Stromal cell of bone marrow (primary cell): ENCODE measurements at places on chromosomes 5 and 9.

DNA sequence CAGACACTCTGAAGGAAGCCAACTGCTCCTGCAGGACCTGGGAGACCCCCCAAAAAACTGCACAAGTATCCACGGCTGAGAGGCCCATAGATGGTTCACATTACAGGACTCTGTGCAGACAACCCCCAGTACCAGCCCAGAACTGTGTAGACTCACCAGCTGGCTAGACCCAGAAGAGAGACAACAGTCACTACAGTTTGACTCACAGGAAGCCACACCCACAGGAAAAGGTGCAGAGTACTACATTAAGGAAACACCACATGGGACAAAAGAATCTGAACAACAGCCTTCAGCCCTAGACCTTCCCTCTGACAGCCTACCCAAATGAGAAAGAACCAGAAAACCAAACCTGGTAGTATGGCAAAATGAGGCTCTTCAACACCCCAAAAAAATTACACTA, 281.2 kb upstream of the RGMB start:
- DNase-seq = no peak

GRCh38 chr5:163165277-163165676, 272.1 kb upstream of the CCNG1 start:
- DNase-seq = no peak

DNA sequence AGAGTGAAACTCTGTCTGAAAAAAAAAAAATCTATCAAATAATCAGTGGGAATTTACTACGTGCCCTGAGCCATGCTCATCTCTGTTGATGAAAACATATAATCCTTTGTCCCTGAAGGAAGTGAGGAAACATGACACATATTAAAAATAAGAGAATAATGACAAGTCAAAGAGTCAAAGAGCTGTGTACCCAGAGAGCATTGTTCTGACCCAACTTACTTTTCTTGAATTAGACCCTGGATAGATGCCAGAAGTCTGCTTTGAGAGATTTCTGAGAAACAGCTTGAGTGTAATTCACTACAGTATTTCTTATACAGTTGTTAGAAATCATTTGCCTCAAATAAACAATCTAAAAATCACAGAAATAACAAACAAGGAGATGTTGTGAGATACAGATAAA, 490.0 kb upstream of the PIK3R1 start:
- DNase-seq = no peak

DNA sequence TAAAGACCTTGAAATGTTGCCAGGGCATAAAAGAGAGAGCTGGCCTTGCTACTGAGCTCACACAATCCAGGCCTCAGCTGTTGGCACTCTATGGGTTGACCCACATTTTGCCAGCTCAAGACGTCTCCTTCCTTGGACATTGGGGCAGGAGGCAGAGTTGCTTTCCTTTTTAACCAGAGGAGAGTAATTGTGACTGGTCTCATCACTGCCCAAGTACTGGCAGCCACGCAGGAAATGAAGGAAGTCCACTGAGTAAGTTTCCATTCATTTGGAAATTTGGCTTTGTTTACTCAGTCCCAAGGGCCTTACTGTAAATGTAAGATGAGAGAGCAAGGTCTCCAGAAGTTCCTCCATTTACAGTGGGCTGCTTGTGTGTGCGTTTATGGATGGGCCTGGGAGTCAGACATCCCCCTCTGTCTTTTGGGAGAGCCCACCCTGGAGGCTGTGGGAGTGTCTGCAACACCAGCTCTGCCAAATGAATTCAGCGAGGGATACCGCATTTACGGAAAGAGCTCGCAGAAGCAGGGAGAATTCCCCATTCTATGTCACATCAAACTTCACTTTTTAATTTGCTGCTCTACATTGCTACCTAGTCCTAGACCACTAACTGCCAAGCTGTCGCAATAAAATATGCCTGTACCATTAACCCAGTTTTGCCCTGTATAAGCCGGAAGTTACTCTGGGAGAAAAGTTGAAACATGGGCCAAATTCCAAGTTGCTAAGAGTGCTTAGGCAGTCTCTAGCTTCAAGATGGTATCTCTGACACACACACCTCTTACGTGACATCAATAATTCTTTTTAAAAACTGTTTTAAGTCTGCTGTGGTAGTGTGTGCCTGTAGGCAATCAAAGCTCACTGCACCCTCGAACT, 24.5 kb upstream of the PDZD2 start:
- DNase-seq = peak; percentile 70

DNA sequence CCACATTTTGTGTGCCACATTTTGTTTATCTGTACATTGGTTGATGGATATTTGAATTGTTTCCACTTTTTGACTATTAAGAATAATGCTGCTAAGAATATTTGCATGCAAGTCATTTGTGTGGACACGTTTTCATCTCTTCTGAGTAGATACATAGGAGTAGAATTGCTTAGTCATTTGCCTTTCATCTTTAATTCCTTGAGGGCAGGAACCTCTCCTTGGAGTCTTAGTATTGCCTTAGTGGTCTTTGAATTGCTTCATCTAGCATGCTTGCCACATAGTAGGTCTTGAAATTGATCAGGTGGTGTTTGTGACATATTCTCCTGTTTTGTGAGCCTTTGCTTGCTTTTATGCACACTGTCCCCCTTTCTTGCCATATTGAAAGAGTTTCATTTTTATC, 128.5 kb downstream of the NR3C1 start:
- no peak for DNase-seq

GRCh38 chr9:10071579-10071978, 541.2 kb downstream of the PTPRD start:
- DNase-seq = no peak

DNA sequence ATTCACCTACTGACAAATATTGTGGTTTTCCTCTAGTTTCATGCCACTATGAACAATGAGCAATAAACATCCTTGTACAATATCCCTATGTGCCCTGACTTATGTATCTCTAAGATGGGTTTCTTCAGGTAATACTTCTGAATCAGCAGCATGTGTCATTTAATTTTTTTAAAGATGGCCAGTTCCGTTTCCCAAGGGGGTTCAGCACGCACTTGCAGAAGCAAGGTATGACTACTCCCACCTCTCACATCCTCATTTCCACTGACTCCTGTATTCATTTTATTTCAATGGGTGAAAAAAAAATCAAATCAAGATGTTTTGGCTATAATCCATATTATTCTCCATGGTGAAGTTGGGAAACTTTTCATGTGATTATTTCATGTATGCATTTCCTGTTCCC, 14.7 kb upstream of the ADAMTS19 start:
- no peak for DNase-seq

DNA sequence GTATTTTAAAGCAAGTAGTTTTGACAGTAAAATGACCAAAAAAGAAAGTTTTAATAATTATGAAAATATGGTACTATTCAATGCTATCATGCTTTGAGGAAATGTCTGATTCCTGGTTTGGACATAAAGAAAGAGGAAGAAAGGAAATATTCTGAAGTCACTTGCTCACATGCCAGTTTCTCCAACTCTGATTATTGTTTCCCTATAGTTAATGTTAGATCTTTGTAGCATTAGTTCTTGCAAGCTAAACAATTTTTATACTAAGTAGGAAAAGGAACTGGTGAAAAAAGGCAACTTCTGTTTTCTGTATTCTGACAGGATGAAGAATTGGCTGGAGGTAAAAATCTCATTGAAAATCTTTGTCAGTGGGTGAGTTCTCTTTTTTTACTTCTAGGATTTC, 119.5 kb downstream of the YTHDC2 start:
- DNase-seq = no peak

- DNase-seq = no peak
Observed at GRCh38 chr9:130366888-130367550, 77.7 kb upstream of the ASS1 start.

- no peak for DNase-seq
Observed at GRCh38 chr9:134341306-134341705, 15.1 kb downstream of the RXRA start.

DNA sequence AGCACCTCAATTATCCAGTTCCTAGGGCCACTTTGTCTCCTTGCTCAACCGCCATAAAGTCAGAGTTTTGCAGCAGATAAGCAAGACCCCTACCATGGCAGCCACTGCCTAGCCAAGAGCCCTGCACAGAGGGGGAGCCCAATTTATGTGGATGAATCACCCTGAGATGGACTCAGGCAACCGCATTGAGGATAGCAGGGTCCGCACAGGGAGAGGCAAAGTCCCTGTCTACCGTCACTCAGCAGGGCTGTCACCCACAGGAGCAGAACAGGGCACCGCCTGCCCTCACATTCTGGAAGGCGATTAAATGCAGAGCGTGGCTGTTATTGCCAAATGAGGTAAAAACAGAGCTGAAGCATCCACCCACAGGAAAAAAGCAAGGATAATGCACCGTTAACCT, 1.7 kb downstream of the FBP2 start:
- no peak for DNase-seq

DNA sequence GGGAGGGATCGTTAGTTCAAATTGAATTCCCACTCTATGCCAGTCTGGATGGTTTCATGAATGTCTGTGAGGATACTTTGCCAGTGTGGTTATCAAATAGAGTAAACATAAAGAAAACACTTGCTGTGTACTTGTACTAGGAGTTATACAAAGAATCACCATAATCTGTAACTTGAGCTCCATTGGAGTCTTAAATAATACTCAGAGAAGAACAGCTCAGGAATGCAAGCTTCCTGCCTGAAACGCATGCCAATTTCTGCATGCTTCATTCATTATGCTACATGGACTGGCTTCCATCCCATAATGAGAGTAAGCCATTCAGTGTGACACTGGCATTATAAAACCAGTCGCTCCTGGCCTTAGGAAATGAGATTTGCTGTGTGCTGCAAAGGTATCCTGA, 351.4 kb downstream of the SEMA5A start:
- DNase-seq = peak; percentile 40

DNA sequence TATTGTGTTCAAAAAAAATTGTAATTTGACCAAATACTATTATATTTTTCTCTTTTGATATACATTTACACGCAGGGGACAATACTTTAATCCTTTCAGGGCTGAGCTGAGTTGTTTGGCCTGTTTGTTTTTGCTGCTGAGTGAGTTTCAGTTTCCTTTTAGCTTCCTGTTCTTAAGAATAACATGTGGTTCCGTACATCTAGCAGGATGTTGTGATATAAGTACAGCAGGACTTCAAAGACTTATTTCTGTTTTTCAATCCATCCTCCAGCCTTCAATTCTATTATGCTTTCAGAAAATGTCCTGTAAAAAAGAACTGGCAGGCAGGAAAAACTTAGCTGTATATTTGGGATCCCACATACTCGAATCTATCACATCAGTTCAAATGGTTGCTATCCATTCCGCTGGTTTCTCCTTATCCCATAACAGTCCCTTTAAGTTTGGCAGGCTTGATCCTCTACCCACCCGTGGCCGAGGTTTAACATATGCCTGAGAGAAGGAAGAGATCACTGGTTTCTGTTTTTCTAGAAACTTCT, 1037.3 kb upstream of the ACO1 start:
- peak; percentile 18 for DNase-seq

GRCh38 chr5:66810848-66811261, 214.7 kb downstream of the MAST4 start:
- no peak for DNase-seq

DNA sequence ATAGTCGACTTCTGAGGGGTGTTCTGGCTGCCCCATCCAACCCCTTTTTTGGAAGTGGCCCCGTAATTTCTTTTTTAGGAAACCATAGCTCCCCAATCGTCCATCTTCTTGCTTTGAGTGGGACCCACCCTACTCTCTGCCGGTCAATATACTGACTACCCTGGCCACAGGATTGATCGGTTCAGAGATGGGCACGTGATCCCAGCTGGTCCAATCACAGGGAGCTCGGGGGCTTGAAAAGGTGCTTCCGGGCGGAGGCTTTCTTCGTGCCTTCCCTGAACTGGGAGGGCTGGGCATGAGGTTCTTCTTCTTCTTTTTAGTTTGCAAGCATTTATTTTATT, 78.7 kb upstream of the SH3PXD2B start:
- DNase-seq = no peak

DNA sequence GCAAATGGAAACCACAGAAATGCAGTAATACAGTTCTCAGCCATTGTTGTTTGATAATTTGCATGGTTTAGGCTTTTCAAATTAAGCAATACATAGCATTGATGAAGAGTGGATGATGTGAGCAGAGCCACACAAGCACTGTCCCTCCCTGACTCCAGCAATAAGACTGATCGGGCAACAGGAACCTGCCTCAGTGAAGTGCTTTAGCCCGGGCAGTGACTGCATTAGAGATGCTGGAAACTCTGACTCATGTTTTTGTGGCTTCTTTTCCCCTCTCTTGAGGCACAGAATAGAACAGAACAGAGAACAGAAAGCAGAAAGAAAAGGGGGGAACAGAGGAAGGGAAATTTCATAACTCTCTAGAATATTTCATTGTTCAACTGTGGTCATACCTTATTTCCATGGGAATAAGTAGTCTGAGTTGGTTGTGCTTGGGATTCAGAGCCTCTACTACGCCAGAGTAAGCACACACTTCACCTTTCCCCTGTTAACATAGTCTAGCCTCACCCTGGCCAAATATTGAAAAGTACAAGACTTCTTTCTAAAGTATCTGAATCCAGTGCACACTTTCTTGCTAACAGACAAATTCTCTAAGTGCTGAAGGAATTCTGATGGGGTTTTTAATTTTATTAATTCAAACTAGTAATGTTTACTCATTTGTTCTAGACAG, 164.8 kb upstream of the VCAN start:
- peak; percentile 96 for DNase-seq

DNA sequence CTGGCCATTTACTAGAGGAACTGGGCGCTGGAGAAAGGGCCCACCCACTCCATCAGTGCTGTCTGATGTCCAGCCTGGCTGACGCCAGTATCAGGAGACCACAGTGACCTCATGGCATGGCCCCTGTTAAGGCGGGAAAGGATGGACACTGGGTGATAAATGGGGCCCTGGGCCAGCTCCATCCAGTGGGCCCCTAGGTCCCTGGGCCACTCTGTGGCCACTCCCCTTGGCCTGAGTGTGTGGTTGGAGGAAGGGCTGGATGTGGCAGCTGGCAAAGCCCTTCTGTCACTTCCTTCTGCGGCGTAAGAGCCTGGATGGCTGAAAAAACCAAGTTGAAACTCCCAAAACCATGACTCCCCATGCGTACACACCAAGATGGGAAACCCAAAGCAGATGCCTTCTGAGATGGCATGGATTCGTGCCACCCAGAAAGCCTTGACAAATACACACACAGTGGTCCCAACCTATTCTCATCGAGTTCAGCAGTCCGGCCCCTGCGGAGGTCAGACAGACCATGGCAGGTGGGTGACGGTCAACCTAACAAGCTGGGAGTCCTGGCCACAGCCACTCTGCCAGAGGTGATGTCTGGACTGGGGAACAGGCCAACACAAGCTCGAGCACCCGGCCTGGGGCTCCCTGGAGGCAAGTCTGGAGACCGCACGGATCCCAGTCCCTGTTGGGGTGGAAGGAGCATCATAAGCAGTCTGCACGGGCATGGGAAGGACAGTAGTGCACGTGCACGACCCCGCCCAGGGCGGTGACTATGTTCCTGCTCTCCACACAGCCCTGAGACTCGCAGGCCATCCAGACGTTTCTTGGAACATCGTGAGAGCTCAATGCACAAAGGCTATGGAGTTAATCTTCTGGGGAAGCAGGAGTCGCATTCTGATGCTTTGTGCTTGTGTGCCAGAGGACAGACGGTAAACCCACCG, 45.2 kb upstream of the NOTCH1 start:
- no peak for DNase-seq

DNA sequence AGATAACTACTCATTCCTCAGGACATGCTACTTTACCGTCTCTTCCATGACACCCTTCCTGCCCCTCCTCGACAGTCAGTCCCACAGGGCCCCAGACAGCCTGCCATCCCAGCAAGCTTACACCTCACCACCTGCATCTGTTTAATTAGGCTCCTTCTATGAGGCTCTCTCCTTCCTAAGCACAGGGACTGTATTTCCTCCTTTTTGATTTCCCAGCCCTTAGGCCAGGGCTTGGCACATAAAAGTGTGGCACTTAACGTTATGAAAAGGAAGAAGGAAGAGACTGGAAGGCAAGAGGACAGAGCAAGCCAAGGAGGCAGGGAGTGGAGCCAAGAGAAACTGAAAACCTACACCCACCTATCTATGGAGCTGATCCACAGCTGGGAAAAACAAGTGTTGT, 146.8 kb downstream of the SIL1 start:
- DNase-seq = no peak
